ELF-1 (cell line): ENCODE measurements at places on chromosomes 12 and 14.

- no peak for DNase-seq
Measured at GRCh38 chr12:20210621-20211215, 157.6 kb upstream of the PDE3A start.

- no peak for DNase-seq
Measured at GRCh38 chr14:39582028-39582654, 149.9 kb upstream of the FBXO33 start.

GRCh38 chr14:58484176-58484575, 56.7 kb downstream of the KIAA0586 start:
- no peak for DNase-seq

- DNase-seq: no peak
Measured at GRCh38 chr12:9900930-9901329, 19.6 kb downstream of the KLRF2 start.

DNA sequence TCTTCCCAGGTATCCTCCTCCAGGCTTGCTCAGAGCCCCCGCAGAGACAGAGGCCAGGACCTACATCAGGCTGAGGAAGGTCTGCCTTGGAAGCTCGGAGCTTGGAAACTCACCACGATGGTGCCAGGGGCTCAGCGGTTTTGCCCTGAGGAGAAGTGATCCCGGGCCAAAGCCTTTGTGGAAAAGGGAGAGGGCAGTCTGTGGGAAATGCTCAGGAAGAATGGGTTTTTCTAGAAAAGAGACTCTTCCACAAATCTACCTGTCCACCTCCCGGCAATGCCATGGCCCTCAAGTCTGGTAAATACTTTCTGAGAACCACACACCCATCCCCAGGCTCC, 8.0 kb downstream of the KRT2 start:
- no peak for DNase-seq

DNA sequence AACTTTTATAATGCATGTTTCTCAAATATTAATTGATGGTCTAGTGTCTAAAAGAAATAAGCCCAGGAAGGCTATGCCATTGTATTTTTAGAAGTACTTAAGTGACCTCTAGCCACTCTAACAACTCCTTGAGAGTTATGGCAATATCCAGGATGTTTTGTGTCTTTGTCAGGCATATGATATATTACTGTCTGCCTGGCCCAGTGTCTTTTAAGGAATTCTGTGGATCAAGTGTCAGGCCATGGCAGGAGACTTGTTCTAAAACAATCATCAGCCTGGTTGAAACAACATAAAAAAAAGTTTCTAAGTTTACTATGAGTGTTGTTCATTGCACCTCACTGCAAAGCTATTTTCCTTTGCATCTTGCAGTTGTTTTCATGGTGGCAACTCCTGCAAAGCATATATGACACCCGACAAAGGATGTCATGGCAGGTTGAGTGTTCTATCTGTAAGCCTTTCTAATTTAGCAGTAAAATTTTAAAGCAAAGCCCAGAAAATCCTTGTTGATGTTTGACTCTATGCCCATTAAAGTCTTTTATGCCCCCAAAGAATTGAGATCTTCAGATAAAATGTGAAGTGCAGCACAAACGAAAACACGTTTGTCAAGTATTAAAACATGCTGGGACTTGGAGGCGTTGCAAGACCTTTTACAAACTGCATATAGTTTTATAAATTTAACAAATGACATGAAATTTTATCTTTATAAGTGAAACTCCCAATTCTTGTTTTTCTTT, 89.5 kb upstream of the SLC38A2 start:
- DNase-seq: no peak

DNA sequence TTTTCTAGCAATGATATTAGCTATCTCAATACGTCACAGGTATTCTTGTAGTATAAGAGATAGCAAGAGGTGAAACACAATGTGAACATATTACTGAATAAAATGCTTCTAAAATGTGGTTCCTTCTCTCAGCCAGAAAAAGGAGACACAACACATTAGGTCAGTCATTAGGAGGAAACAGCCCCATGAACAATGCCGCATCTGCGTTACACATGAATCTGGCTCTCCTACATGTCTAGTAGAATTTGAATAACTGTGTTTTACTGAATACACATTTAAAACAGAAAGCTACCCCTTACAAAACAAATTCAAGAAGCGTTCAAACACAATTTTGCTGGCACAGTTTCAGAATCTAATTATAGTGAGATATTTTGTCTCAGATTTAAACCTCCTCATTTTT, 51.6 kb downstream of the EFCAB11 start:
- DNase-seq: no peak

- DNase-seq: no peak
Measured at GRCh38 chr14:103133210-103134140, 10.2 kb downstream of the TNFAIP2 start.

DNA sequence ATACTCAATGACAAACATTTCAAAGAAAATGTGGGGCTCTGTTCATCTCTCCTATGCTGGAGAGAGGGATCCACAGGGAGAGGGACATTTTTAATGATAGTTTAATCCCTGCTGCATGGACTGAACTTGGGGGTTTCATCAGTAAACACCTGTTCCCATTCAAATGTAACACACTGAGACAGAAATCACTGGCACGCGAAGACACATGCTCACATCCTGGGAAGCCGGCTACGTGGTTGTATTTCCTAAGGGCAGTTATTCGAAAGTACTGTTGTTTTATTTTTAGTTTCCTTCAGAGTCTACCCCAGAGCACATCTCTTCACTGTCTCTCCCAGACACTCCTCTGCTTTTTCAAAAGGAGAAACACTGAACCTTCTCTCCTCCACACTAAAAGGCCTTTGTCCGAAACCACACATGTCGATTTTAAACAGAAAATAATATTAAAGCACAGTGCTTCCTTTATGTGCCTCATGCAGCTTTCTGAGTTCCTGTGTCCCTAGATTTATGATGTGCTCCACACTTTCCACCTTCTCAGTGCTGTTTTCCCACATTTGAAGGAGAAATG, 52.8 kb downstream of the PTHLH start:
- DNase-seq: no peak

DNA sequence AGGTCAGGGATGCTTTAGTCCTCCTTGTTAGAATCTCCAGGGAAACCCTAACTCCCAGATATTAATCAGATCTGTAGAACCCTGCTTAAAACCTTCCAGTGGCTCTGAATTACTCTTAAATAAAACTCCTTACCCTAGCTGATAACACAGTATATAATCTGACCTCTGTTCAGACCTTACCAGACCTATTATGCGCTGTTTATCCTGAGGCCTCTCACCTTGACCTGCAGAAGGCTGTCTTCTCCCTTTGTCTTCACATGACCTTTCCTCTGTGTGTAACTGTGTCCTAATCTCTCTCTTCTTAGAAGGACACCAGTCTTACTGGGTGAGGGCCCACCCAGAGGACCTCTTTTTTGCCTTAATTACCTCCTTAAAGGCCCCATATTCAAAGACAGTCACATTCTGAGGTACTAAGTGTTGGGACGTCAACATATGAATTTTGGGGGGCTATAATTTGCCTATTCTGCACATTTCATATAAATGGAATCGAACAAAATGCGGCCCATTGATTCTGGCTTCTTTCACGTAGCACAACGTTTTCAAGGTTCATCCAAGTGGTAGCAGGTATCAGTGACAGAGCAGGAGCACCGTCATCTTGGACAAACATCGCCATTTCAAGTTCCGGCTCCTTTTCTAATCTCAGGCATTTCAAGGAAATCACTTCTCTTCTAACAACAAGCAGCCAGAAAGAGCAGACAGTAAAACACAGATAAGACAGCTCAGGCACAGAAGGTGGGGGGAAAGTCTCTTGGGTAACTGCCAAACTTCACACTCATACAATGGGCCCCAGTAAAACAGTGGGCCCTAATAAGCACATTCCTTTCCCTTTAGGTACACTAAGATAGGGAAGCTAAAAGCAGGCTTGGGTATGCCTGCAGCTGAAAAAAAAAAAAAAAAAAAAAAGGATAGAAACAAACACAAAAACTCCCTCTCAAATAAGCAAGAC, 200.2 kb upstream of the NUDT4 start:
- no peak for DNase-seq

GRCh38 chr14:95037273-95037672, 120.1 kb downstream of the DICER1 start:
- no peak for DNase-seq

GRCh38 chr12:55847603-55848291, 5.0 kb upstream of the MMP19 start:
- DNase-seq: peak; percentile 27

DNA sequence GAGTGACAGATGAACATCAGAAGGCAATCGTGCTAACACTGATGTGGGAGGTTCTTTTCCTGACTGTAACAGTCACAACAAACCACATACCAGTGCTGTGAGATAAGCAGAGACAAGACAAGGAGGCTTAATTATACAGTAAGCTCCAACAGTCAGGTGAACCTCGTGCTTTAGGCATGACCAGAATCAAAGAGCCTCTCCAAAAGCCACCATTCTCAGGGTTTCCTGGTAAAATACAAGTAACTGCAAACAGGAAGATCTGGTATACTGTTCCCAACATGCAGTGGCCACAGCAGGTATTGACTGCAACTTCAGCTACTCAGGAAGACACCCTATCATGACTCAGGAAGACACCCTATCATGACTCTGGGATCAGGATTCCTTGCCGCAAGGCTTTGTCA, 47.3 kb upstream of the GTF2A1 start:
- DNase-seq: peak; percentile 73

- peak; percentile 89 for DNase-seq
Measured at GRCh38 chr14:96584199-96584906, 82.2 kb downstream of the PAPOLA start.

DNA sequence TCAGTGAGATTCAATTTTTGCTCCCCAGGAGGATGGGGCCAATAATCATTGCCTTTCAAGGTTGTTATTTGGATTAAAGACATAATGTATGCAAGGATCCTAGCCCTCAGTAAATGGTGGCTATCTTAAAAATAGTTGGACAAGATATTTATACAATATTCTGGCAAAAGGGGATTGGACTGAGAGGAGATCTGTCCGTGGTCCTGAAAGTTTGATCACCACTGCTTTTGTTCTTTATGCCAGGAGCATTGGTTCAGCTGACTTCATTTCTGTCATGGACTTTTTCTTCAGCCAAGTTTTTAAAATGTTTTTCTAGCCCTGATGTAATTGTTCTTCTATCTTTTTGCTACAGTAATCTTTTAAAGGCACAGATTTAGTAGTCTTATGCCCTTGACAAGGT, 70.2 kb upstream of the TCL1A start:
- DNase-seq: peak; percentile 23
